ENCODE measurements at places on chromosomes 12 and 14.

DNA sequence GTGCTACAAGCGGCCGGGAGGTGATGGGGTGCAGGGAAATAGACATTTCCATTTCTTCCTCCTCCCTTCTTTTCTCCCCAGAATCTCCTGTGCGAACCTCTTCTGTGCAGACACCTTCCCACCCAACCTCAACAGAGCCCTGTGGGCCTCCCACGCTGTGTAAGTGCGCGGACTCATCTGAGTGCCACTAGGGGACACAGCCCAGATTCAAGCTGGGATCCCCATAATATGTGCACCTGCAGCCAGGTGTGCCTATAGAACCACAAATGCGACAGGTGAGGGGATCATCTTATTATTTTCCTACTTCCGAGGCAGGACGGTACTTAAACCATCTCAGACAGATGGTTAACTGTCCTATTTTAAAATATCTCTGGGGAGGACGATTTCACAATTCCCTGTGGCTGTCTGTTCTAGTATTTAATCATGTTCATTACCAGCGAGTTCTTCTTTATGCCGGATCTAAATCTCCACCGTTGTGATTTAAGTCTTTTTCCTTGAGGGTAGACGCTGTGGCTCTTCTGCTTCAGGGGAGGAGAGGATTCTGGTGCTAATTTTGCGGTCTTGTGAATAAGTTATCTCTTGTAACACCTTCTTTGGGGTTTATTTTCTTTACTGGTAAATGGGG lies 17.2 kb upstream of the CACNA1C start:
- DNase-seq: no peak

- peak; percentile 45 for DNase-seq
Measured at GRCh38 chr14:97077253-97077653, 280.1 kb downstream of the VRK1 start.

DNA sequence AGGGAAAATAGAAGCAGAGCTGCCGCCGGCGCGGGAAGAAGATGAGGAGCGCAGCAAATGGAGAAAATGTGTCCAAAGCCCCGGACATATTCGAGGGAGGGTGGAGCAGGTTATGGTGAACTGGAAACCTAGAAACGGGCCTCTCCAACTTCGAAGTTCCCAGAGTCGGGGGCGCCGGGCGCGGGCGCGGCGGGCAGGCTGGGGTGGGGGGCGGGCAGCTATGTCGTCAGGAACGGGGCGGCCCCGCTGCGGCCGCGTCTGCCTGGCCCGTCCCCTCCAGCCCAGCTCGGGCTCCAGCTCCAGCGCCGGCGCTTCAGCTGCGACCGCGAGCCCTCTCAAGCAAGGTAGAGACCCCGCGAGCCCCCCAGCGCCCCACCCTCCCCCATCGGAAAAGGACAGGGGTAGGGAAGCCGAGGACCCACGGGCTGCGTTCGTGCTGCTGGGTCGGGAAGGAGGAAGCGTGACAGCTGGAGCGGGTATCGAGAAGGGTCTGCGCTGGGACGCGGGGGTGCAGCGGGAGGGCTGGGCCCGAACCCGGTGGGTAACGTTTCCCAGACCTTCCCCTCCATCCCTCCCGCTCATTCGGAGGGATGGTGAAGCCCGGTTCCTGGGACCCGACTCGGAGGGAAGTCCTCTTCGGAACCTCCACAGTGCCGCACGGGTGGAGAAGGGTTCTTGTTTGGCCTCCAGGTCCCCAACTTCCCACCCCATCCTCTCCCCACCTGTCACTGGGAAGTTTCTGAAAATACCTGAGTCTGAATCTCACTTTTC lies 1.0 kb downstream of the DGKA start:
- no peak for DNase-seq

GRCh38 chr12:110937104-110937641 lies 16.8 kb upstream of the MYL2 start:
- peak; percentile 69 for DNase-seq

- DNase-seq: no peak
Measured at GRCh38 chr12:19203013-19203412, 73.5 kb downstream of the PLEKHA5 start.

- no peak for DNase-seq
Measured at GRCh38 chr12:42982828-42983227, 393.3 kb upstream of the PRICKLE1 start.

DNA sequence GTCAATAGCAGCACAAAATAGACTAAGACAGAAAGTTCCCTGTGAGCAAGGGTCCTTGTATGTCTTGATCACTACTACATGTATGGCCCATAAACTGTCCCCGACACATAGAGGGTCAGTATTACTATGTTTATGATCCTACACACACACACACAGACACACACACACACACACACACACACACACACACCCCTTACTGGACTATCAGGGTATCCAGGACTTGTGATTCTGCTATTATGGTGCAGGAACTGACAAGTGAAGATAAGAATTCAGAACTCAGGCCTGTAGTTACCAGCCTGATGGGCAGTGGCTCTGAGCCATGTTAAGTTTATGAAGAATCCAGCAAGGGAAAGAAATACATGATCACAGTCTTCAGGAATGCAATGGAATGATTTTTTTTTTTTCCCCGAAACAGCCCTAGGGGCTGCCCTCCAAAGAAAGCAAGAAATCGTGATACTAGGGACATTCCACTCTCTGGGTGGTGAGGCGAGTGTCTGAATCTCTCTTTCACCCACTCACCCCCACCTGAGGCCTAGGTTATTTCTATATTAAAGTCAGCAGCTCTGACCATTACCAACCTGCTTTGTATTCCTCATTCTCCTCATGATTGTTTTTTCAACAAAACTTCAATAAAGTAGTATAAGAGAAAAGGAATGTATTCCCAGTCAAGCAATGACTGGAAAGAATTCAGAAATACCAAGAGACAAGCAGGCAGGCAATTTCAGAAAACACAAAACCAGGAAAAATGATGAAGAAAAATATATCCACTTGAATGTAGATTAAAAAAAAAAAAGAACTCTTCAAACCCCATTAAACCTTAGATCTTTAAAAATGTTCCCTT lies 105.8 kb downstream of the AVPR1A start:
- DNase-seq: no peak

DNA sequence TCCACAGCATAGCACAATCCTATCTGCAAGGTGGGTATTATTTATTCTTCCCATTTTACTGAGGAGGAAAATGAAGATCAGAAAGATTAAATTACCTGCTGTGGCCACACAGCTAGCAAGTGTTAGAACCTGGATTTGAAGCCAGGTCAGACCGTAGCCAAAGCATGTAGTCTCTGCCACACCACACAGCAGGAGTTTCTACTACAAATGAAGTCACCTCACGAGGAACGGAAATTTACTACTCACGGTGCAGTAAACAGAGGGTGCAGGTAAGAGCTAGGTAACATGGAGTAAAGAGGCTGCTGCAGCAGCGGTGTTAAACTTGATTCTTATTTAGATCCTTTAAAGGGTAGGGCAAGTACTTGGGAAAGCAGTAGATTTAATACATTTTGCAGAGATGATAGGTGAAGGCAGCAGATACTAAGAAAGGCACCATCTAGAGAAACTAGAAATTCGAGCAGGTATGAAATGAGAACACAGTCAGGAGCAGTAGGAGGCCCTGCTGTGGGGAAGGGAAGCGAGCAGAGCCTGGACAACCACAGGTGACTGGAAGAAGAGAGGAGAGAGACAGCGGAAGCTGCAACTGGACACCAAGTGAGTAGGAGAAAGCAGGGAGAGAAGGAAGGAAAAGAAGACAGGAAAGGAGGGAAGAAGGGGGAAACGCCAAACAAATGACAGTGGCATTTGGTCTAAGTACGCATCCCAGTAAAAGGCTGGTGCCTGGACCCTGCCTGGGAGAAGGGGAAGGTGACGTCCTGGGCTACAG lies 21.5 kb downstream of the SPTB start:
- DNase-seq: no peak

DNA sequence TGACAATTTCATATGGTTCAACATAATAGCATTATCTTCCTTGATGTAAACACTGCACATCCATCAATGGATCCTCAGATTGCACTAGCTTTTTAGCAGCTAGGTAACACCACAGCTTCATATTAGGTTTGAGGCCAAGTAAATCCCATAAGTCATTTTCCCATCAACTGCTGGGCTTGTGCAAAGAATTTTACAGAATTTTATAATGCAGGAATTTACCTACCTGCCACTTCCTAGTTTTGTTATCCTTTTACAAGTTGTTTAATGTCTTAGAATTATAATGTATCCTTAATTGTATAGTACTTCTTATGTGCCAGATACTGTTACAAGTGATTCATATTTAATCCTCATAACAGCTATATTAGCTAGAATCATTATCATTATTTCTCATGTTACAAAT lies 36.4 kb downstream of the CPNE8 start:
- DNase-seq: no peak

DNA sequence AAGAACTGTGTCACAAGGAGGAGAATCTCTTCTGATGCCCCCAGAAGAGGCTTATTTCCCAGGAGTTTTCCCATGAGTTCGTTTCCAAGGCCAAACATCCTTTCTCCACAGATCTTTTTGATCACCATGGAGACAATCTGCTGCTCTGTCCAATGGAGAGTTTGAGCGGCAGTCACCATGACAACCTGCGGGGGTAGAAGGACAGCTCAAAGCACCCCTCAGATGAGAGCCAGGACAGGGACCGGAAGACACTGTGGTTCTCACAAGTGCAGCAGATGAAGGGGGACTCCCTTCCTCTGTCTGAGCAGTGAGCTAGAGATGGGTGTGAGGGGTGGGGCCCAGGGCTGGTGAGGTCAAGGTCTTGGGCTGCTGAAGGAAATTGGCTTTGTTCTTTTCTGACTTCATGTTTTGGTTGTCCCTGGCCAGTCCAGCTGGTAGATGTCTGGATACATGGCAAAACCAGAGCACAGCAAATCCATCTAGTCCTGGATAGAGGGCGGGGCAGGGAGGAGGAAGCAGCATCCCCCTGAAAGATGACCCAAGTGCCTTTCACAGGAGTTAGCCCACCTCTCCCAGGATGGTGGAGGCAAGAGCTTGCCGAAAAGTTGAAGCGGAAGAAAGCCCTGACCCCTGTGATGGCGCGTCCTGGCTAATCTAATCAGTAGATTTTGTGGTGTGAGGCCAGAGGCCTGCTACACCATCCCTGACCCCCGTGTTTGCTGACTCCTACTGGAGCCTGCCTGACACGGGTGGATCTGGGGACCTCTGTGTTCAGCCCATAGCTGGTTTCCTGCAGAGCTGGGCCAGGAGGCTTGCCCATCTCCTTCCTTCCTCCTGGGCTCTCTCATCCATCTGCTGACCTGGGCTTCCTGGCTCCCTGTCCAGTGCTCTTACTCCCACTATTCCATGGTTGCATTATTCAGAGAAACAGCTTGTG lies 24.4 kb downstream of the DHRS2 start:
- DNase-seq: no peak

- no peak for DNase-seq
Measured at GRCh38 chr14:75726321-75726720, 65.3 kb downstream of the TTLL5 start.

GRCh38 chr12:70365398-70365647 lies 767 bp upstream of the KCNMB4 start:
- DNase-seq: no peak

- no peak for DNase-seq
Measured at GRCh38 chr14:96906434-96906833, 109.3 kb downstream of the VRK1 start.

- no peak for DNase-seq
Measured at GRCh38 chr12:29159661-29160060, 10.6 kb downstream of the FAR2 start.

- DNase-seq: no peak
Measured at GRCh38 chr12:62856454-62856853, 78.5 kb downstream of the PPM1H start.

DNA sequence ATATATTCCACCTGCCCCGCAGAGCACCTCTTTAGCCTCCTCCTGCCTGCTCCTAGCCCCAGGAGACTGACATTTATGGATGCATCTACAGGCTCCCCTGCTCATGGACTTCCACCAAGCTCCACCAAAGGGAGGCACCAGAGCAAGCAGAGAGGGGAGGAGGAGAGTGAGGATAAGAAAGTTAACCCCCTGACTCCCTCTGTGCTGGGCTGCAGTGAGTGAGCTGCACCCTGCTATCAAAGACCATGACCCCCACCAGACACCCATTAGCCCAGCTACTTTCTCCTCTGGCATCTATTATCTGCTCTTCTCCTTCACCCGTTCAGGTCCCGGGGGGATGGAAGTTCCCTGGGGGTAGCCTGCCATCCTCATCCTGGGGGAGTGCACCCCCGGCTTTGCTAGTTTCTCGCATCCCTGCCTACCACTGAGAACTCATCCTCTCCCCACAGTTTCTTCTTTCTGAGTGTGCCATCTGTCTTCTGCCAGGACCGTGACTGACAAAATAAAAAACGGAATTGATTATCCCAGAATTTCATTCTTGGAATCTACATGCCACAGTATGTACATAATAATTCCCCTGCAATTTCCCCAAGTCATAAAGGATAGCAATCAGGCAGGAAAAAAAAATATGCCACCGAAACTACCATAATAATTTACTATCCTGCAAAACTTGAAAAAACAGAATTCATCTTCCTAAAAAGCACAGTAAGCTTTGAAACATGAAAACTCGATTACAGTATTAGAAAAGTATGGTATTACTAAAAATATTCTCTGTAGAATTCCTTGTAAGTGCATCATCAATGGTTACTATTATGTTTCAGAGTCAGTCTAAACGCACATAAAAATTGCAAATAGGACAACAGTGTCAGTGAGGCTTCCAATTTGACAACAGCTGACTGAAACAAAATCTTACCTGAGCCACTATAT lies 45.2 kb downstream of the FOXN3 start:
- DNase-seq: no peak

- no peak for DNase-seq
Measured at GRCh38 chr14:72633551-72633950, 260.4 kb downstream of the DPF3 start.

GRCh38 chr14:49461529-49462401 lies 124.4 kb downstream of the RPS29 start:
- peak; percentile 62 for DNase-seq

- no peak for DNase-seq
Measured at GRCh38 chr12:87603727-87604126, 425.5 kb downstream of the C12orf50 start.

GRCh38 chr12:14403711-14404196 lies 38.3 kb downstream of the ATF7IP start:
- DNase-seq: peak; percentile 46

DNA sequence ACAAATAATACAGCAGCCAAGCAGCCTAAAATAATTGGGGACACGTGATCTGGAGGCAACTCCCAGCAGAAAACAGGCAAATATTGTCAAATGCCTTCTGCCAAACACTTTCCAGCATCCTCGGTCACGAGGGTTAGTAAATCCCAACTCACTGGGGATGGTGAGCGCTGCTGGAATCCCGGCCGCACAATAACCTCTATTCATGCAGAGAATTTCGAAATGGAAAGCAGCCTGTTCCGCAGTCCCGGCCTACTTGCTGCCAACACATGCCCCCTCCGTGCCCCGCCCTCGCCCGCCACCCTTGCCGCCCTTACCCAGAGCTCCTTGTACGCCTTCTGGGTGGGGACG lies 62.2 kb downstream of the RFX4 start:
- no peak for DNase-seq

- DNase-seq: peak; percentile 95
Measured at GRCh38 chr12:53046655-53047220, 3.1 kb upstream of the TNS2 start.

DNA sequence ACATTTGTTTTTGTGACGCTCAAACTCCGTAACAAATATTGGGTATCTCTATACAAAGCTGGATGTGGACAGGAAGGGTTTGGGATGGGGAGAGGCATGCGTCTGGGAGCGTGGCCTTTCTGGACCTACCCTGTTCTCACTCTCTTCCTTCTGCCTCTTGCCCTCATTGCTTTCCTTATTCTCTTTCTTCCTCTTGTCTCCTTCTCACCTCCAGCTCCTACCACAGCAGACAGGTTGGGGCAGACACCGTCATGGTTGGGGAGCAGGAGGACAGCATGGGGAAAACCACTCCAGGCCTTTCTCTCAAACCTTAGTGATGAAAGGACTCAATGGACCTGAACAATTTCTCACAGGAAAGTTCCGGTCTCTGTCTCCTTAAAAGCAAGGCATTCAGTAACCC lies 465.3 kb downstream of the RAD51B start:
- no peak for DNase-seq

Data from adrenal gland (tissue), 19 donors.